ENCODE measurements at places on chromosomes 4 and X.
A peak's percentile ranks its signal among the peaks of the same experiment; 100 is the strongest.

- DNase-seq: peak; percentile 55
Observed at GRCh38 chrX:103774070-103774642, 2.5 kb upstream of the PLP1 start.

- no peak for DNase-seq
Observed at GRCh38 chrX:132489578-132490419, 961 bp upstream of the MBNL3 start.

DNA sequence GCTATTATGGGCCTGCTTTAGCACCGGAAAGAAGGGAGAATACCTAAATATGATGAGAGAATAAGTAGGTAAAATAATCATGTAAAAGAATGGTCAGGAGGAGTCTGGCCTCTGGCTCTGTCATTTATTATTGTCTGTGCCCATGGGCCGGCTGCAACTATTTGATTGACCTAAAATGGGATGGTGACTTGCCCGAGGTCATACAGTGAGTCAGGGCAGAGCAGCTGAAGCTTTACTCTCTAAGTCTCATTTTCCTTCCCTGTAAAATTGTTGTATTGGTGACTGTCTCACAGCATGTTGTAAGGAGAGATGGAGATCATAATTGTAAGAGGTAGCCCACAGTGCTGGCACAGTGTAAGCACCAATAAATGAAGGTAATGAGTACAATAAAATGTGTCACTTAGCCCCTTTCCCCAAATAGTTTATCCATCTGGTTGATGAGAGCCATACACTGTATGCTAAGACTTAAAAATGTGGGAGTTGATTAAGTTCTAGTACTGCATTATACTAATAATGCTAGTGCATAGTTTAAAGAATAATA, 39.6 kb downstream of the RUFY3 start:
- no peak for DNase-seq

GRCh38 chr4:25861280-25861950, 1.4 kb downstream of the SEL1L3 start:
- DNase-seq: peak; percentile 68

- DNase-seq: no peak
Observed at GRCh38 chr4:3445829-3446545, 4.2 kb downstream of the HGFAC start.

DNA sequence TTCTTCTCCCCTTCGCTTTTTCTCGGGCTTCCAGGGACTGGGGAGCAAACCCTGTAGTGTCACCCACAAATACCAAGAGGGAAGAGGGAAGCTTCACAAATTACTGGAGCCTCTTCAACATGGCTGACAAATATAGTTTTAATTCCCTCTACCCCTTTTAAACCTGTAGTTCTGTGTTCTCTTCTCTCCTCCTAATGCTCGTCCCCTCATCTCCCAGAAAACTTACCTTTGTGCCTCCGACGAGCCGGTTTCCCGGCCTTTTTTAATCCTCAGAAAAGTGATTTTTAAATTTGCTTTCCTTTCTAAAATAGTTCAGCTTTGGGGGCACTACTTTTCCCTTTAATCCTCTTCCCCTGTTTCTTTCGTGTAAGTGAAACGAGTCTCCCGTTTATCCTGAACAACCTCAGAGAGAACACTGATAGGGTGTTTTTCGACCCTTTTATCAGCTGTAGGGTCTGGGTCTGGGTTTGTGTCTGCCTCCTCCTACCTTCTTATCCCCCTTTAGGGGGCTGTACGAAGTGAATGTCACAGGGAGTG, 408 bp downstream of the TET2 start:
- peak; percentile 10 for DNase-seq

GRCh38 chr4:8312976-8313375, 43.4 kb downstream of the HTRA3 start:
- DNase-seq: no peak

DNA sequence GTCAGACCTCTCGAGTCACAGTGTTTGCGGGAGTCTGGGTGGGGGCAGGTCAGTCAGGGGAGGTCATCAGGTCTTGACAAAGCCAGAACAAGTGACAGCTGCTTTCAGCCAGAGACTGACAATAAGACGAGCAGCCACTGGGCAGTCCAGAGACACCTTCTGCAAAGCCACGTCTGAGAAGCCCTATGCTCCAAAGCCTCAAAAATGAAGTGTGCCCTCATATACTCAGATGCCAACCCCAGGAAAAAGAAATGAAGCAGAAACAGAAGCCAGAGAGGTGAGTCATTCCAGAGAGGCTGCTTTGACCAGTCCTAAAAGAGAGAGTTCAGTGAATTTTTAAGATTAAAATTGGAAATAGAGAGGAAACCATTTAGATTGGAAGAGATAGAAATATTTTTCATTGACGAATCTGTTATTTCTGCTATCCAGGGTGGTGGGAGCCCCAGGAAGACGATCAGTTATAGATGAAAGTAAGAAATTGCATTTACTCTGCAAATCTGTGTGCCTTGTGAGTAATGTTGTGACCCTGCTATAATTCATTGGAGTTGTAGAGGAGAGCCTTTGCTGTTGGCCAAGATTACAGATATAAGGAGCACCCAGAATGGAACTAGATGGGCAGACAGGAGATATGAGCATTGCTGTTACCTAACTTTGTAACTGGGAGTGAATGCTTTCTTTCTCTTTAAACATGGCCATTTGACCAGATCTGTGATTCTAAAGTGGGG, 77.9 kb downstream of the LRRC66 start:
- DNase-seq: no peak

DNA sequence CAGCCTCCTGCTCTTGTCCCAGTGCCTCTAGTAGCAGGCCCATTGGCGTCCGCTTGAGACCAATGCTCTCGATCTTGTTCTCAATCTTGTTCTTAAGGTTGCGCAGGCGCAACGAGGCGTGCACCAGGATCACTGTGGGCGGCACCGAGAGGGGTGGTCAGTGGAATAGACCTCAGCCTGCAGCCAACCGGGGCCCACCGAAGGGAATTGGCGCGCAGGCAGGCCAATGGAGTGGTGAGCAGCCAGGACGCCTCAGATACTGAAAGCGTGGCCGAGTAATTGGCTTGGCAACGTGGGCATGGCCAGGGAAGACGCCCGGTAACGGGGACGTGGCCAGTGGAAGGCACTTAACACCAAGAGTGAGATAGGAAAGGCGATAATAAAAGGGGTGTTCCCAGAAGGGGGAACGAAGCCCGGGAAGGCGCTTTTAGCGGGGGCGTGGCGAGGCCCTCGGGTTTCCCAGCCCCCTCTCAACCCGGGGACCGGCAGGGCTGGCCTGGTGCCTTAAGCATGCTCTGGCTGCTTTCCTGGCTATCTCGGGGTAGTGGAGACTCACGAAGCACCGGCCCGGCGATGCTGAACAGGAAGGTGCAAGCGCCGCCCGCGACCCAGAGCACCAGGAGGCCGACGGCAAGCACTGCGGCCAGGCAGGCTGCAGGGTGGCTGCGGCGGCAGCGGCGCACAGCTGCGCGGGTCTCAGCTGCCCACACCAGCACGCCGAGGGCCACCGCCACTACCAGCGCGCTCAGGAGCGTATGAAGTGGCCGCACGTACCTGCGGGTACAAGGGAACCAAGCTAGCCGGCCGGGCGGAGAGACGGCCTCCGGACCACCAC, 1.7 kb downstream of the PRAF2 start:
- no peak for DNase-seq

- DNase-seq: no peak
Observed at GRCh38 chr4:146949559-146949958, 3.9 kb upstream of the TTC29 start.

- no peak for DNase-seq
Observed at GRCh38 chr4:104811727-104812126, 317.0 kb upstream of the CXXC4 start.

- DNase-seq: no peak
Observed at GRCh38 chr4:113483131-113483530, 278.4 kb downstream of the CAMK2D start.

- DNase-seq: no peak
Observed at GRCh38 chr4:13989501-13989900, 362.0 kb upstream of the BOD1L1 start.

- DNase-seq: no peak
Observed at GRCh38 chr4:101221294-101221693, 126.0 kb downstream of the PPP3CA start.

GRCh38 chrX:49862093-49862492, 17.2 kb upstream of the USP27X start:
- DNase-seq: no peak

DNA sequence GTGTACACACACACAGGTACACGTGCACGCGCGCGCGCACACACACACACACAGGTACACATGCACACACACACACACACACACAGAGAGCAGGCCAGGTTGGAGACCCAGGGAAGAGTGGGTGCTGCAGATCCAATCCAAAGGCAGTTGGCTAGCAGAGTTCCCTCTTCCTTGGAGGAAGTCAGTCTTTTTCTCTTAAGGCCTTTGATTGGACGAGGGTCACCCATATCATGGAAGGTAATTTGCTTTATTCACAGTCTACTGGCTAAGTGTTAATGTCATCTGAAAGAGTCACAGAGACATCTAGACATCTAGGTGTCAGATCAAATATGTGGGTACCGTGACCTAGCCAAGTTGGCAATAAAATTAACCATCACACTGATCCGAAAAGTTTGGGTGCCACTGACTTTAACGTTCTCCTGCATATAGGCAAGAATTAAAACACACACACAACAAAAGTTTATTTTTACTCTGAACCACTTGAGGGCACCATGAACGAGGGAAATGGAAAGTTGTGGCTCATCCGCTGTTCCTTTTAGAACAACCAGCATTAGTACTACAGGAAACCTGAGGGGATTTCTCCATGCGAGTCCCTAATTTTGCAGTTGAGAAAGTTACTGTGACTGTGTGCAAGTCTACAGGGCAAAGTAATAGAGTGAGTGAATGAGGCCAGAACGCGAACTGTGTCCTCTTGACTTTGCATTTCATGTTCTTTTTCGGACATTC, 66.0 kb upstream of the STOX2 start:
- peak; percentile 25 for DNase-seq

GRCh38 chr4:53355930-53356521, 9.8 kb downstream of the SCFD2 start:
- no peak for DNase-seq

DNA sequence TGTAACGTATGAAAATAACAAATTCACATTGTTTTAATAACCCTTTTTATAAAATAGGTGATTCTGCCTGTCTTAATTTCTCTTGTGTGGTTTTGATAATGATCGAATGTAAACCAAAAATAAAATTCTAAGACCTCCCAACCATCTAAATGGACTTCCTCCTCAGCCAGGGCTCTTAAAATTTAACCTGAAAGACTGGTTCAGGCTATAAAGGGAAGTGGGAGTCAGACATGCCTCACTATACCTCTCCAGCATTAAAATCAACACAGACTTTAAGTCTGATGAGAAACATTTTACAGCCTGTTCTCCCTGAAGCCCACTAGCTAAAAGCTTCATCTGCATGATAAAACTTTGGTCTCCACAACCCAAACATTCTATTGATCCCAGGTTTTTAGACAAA, 97.6 kb upstream of the STIM2 start:
- no peak for DNase-seq

- DNase-seq: no peak
Observed at GRCh38 chr4:65623506-65623905, 46.8 kb downstream of the EPHA5 start.

- no peak for DNase-seq
Observed at GRCh38 chr4:164136180-164136616, 617.7 kb upstream of the SMIM31 start.

- DNase-seq: no peak
Observed at GRCh38 chrX:54808109-54808604, 612 bp downstream of the MAGED2 start.

DNA sequence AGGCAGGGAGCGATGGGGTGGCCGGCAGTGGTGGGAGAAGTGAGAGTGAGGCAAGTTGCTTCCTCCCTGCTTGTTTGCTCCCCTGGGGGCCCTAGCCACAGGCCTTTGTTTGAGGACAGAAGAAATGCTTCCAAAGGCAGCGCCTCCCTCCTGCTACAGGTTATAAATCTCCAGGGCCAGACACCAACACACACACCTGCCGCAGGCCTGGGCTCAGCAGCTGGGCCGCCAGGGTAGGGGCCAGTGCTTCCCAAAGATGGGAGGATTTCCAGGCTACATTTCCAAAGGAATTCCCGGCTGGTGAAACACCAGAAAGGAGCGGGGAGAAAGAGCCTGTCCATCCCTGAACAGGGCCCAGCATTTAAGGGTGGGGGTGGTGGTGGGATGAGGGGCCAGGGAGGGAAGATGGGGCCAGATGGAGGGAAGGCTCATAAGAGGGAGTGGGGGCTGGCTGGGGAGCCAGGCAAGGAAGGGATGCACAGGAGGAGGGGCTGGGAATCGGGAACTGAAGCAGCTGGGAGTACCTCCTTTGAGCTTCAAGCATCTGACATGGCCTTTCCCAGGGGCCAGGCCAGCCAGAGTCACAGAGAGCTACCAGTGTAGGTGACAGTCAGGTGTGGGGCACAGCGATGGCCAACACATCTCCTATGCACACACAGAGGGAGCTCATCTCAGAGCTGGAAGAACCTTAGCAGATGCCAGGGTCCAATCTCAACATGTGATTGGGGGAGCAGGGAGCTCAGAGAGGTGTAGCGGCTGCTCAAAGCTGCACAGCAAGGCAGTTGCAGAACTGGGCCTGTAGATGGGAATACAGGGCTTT, 143.9 kb downstream of the PJA1 start:
- DNase-seq: no peak

- no peak for DNase-seq
Observed at GRCh38 chrX:118824173-118824730, 628 bp downstream of the ZCCHC12 start.

DNA sequence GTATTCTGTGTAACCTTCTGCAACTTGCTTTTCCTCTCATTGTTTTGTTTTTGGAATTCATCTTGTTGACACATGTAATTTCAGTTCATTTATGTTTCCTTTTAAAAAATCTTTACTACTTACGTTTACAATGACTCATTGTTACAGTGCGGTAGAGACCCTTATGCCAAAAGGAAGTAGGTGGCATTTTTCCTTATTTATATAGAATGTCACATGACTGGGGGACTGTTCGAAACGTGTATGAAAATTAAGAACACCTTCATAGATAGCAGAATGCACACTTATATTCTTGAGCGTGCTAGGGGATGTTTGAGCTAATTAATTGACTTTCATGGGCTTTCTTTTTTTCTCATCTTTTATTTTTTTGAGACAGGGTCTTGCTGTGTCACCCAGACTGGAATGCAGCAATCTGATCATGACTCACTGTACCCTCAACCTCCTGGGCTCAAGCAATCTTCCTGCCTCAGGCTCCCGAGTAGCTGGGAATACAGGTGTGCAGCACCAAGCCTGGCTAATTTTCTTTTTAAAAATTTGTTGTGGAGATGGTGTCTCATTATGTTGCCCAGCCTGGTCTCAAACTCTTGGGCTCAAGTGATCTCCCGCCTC, 7.3 kb downstream of the REPS2 start:
- DNase-seq: peak; percentile 55

- no peak for DNase-seq
Observed at GRCh38 chr4:184167576-184167975, 50.1 kb downstream of the ENPP6 start.

- DNase-seq: no peak
Observed at GRCh38 chr4:93237521-93237920, 591.0 kb upstream of the ATOH1 start.

DNA sequence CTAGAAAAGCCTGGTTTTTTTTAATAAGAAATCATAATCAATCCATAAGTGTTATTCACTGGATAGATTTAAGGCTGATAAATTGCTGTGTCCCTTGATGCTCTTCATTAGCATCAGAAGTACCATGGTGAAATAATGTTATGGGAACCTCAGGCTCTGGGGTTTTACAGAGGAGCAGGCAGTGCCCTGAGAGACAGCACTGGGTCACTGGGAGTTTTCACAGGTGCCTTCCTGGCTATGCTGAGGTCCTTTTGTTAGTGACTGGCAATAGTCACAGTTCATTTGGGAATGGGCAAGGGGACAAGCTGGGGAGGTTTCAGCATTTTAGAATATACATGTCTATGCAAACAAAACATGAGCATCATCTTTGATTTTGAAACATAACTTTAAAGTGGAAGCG, 38.6 kb downstream of the ANK2 start:
- DNase-seq: no peak
